Esophagus mucosa (tissue), 1 donor: ENCODE measurements at places on chromosomes 2 and 18.
A peak's percentile ranks its signal among the peaks of the same experiment; 100 is the strongest.

DNA sequence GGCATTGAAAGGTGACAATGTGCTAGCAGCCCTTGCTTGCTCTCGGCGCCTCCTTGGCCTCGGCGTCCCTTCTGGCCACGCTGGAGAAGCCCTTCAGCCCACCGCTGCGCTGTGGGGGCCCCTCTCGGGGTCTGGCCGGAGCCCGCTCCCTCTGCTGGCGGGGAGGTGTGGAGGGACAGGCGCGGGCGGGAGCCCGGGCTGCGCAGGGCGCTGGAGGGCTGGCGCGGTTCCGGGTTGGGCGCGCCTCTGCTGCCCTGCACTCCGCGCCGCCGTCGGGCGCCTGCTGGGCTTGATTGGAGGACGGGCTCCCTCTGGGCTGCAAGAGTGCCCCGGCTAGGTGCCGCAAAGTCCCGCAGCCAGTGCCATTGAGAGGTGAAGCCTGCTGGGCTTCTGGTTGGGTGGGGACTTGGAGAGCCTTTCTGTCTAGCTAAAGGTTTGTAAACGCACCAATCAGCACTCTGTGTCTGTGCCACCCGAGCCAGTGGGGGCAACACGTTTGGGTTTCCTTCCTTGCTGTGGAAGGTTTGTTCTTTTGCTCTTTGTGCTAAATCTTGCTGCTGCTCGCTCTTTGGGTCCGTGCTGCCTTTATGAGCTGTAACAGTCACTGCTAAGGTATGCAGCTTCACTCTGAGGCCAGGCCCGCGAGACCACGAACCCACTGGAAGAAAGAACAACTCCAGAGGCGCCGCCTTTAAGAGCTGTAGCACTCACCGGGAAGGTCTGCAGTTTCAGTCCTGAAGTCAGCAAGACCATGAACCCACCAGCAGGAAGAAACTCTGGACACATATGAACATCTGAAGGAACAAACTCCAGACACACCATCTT is 14.8 kb upstream of the IMP4 start:
- ATAC-seq: peak; percentile 52

DNA sequence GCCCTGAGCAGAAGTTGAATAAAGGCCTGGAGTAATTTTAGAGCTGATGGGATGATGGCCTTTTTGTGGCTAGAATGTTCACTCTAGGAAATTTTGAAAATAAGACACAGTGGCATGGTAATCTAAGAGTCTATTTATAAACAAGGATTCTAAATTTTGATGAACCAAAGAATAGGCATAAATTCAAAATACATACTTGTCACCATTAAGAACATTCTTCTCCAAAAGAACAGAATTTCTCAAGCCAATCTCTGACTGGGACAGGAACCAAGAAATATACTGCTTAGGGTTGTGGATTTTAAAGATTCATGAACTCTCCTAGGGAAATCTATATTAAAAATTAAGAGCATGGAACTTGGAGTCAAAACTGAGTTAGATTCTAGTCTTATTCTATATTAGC is 98.2 kb upstream of the SETBP1 start:
- ATAC-seq: no peak

DNA sequence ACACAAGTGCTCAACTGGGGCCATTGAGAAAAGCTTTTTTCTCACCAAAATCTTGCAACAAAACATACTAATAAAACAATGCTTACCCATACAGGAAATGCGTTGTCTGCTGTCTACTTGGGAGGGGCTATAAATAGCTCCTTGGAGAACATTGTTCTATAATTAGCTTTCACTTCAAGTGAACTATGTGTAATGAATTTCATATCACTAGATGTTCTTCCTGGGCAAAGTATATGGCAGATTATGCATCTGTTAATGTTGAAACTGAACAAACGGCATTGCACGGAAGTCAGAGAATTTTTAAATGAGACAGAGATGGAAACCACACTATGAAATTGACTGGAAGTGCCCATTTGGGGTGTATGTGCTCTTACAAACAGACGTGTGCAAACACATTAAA is 6.4 kb upstream of the NPAS2 start:
- ATAC-seq: no peak

- ATAC-seq: no peak
Observed at GRCh38 chr18:74533666-74534065, 634 bp upstream of the CNDP1 start.

DNA sequence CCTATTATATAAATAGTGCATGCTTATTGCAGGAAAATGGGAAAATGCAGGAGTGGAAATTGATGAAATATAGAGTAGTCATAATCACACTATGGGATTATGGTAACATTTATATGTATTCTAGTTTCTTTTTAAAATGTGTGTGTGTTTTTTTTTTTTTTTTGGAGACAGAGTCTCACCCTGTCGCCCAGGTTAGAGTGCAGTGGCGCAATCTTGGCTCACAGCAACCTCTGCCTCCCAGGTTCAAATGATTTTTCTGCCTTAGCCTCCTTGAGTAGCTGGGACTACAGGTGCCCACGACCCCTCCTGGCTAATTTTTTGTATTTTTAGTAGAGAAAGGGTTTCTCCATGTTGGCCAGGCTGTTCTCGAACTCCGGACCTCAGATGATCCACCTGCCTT is 47.0 kb downstream of the BIRC6 start:
- ATAC-seq: no peak

DNA sequence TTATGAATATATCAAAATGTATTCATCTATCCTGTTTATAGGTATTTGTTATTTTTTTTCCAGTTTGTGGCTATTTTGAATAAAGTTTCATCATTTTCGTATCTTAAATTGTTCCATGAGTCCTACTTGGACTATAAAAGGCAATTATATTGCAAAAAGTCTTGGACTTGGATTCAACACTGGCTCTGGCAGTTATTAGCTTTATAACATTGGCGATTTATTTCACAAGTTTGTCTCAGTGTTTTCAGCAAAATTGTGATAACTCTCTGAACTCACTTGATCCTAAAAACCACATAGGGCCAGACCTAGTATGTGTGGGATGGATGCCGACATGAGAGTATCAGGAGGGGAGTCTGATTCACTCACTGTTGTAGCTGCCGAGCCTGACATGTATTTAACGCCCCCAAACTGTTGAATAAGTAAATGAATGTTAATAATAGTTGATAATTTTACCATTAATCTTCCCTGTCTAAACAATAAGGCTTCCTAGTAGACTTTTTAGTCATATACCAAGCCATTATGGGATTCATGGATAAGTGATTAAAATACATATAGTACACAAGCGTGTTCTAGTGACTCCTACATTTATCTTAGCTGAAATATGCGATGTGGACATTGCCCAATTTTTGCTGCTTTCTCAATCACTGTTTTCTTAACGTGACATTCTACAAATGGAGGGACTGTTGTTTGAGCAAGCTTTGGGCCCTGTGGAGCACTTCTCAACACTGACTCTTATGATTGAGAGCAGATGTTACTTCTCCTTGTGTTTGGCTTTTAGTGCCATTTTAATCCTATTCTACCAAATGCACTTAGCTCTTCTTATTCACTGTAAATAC is 907.6 kb downstream of the EPHA4 start:
- ATAC-seq: no peak

GRCh38 chr2:241191081-241191480 is 2.6 kb downstream of the ANO7 start:
- no peak for ATAC-seq

DNA sequence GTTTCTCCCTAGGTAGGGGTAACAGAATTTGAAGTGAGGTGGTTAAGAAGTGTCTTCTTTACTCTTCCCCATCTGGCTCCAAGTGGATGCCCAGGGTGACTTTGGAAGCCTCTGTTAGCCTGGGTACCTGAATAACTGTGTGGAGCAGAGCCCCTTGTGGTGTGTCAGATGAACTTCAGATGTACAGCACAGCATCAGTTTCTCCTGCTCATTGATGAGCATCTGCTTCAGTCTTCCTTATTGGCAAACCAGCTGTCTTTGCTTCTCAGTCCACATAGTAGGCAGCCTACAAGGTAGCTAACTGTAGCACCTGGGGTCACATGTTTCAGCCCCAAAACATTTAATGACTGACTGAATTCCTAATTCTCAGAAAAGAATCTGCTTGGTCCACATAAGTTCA is 56.2 kb upstream of the ATP8B1 start:
- peak; percentile 76 for ATAC-seq

DNA sequence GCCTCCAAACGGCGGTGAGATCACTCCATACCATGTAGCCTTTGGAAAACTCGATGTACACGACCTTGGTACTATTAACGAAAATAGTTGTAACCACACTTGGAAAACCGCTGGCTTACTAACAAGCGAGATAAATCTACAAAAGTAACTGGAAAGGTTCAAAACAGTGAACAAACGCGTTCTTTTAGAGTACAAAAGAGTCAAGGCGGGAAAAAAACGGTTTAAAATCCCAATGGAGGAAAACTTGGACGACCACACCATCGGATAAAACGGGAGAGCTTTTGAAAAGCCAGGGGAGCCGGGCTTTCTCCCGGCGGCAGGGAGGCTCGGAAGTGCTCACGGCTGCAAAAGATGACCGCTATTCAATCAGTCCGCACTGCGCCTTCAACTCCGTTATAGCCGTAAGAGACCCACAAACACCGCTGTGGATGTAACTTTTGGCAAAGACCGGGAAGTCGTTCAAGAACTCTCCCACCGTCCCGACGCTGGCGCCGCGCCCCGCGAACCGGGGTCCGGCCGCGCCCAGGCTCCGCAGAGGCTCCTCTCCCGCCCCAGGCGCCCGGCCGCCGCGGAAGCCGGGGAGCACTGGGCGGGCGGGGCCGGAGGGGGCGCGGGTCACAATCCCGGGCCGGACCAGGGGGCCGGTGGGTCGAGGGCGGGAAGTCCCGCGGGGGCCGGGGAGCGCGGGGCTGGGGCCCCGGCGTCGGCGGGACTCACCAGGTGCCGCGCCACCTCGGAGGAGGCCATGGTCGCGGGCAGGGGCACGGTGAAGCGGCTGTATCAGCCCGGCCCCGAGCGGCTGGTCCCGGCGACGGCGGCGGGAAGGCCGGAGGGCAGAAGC is 465 bp downstream of the SEPTIN10 start:
- ATAC-seq: peak; percentile 25

GRCh38 chr2:46127176-46127575 is 170.0 kb upstream of the EPAS1 start:
- no peak for ATAC-seq

- ATAC-seq: no peak
Observed at GRCh38 chr2:157696036-157696435, 67.4 kb upstream of the ACVR1C start.

GRCh38 chr2:226788064-226788463 is 11.6 kb downstream of the IRS1 start:
- no peak for ATAC-seq

GRCh38 chr2:145503511-145503910 is 983.6 kb upstream of the ZEB2 start:
- ATAC-seq: no peak

- ATAC-seq: no peak
Observed at GRCh38 chr18:70326255-70326654, 37.4 kb downstream of the SOCS6 start.

GRCh38 chr2:236131073-236131692 is 37.0 kb downstream of the GBX2 start:
- ATAC-seq: no peak

- no peak for ATAC-seq
Observed at GRCh38 chr2:42864641-42865280, 72.4 kb upstream of the HAAO start.
